ENCODE measurements at places on chromosomes 11 and 22.

- DNase-seq, result no peak
Measured at GRCh38 chr22:48824712-48825651, 1002.7 kb downstream of the BRD1 start.

DNA sequence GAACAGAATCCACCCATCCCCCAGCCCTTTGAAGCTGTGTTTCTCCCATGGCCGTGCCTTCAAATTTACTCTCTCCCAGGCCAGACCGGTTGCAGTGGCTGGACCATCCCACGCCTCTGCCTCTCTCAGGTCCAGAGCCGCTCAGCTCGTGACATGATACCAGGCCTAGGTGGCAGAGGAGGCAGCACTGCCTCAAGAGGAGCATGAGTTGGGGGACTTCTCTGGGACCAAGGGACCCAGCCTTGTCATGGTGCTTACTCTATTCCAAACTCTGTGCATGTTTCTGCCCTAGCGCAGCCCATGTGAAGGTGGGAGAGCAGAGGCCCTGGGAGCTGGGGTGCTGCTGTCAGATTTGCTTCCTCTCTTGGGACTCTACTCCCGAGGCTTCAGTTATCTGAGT is 51.0 kb downstream of the TRAF6 start:
- no peak for DNase-seq

- DNase-seq, result no peak
Measured at GRCh38 chr11:134701564-134702165, 289.6 kb upstream of the B3GAT1 start.

DNA sequence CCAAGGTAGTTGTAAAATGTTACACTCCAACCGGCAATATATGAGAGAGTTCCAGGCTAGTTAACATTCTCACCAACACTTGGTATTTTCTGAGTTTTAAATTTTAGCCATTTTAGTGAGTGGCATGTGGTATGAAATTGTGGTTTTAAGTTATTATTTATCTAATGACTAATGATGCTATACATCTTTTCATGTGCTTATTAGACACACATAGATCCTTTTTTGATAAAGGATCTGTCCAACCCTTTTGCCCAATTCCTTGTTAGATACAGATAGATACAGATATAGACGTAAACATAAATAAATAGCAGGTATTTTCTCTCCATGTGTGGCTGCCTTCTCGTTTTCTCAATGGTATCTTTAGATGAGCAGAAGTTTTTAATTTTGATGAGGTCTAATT is 39.3 kb downstream of the ALKBH8 start:
- DNase-seq, result no peak

DNA sequence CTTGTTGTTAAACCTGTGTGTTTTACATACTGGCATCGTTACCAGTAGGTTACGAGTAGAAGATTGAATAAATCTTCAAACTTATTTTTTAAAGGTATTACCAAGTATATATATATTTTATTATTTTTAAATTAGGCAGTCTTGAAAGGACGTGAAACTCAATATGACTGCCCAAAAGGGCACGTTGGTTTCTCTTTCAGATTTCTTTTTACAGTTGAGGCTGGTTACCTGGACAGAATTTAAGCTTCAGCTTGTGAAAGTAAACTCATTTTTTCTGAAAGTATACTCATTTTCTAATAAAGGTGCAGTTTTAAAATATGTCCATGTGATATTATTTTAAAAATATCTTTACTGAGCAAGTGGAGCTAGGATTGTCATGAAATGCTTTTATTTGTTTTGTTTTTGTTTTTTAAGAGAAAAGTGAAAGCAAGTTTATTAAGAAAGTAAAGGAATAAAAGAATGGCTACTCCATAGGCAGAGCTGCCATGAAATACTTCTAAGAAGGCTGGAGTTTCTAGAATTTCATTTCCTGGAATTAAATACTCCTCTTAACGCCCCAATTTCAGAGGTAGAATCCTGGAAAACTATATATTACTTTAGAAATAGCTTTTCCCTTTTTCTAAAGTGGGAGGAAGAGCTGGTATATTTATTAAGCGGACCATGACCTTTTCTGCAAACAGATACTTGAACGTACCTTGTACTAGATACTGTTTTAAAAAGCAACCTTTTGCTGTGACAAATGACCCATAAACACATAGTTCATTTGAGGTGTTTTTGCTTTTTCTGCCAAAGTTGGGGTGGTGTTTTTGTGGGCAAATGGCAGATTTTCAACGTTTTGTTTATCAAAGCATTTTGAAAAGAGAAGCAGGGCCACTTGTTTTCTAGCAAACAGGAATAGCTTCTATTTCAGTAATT is 1.9 kb downstream of the FBXO7 start:
- DNase-seq, result no peak

Measured in T-helper 2 cell (primary cell).